ENCODE measurements at places on chromosomes 1 and 21. TPM values are rescaled to one million over a fixed set of nuclear protein-coding genes. Genes with fewer than 3 reads are reported as not detected.

Gene HTR6
- 0.07 TPM for polyA plus RNA-seq

Gene F13B
- 28.9 TPM for polyA plus RNA-seq

Gene KRTAP12-2
- not detected for polyA plus RNA-seq

GRCh38 chr1:214466403-214467077, 84.9 kb downstream of the PTPN14 start:
- DNase-seq = no peak

DNA sequence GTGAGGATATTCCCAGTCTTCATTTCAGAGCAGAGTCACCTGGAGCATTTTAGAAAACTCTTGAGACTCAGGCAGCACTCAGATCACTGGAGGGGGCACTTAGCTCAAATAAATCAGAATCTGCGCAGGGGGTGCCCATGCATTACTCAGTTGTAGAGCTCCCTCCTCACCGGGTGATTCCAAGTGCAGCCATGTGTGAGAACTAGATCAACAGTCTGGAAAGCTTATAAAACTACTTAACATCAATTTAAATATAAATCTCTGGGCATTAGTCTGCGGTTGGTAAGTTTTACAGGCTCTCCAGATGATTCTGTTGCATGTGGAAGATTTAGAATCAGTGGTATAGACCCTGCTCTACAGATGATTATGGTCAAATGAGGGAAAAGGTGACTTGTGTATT, 128.6 kb downstream of the ST6GALNAC3 start:
- DNase-seq = no peak

DNA sequence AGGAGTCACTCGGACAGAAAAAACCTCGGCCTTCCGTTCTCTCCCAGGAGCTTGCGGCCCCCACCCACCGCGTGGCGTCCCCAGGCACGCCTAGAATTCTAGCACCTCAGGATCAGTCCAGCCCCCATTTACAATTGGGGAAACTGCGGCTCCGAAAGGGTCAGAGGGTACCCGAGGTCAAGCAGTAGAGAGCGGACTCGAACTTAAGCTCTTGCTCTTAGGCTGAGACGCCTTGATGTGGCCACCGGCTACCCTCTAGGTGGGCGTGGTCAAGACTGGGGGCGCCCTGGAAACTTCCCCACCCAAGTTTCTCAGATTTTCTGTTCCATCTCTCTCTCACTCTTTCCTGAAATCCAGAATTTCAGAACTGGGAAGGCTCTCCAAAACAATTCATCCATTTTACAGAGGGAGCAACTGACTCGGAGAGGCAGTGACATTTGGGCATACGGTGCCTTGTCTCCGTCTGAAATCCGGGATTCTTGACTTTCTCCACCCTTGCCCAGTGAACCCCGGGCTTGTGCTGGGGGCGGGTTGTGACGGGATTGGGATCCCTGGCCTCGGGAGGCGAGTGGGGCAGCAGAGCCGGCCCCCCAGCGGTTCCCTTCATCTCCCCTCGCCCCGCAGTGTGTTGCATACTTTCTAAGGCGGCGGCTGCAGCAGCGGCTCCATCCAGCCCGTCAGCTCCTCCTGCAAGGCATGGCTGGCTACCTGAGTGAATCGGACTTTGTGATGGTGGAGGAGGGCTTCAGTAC, 777 bp downstream of the AZIN2 start:
- DNase-seq = no peak

Gene MIXL1
- 0.28 TPM for polyA plus RNA-seq

DNA sequence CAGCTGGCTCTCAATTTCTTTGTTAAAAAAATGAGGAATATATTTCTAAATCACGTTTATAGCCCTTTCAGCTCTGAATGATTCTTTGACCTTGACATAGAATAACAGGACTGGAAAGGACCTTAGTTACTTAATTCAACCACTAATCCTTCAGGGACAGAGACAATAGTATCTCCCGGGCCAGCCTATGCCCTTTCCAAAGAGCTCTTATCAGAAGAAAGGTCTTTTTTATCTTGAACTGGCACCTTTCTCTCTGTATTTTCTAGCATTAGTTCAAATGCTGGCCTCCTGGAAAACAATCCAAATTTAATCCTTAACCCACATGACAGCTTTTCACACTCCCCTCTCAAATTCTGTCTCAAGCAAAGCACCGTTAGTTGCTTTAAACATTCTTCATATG, 44.8 kb upstream of the FBXO28 start:
- DNase-seq = no peak

All from large intestine (tissue), 12 donors.